HEK293T (cell line): ENCODE measurements at places on chromosomes 13 and 19.

GRCh38 chr13:106140476-106140875 is 395.0 kb downstream of the EFNB2 start:
- no peak for DNase-seq

GRCh38 chr13:105147461-105147860 is 1388.0 kb downstream of the EFNB2 start:
- no peak for DNase-seq

DNA sequence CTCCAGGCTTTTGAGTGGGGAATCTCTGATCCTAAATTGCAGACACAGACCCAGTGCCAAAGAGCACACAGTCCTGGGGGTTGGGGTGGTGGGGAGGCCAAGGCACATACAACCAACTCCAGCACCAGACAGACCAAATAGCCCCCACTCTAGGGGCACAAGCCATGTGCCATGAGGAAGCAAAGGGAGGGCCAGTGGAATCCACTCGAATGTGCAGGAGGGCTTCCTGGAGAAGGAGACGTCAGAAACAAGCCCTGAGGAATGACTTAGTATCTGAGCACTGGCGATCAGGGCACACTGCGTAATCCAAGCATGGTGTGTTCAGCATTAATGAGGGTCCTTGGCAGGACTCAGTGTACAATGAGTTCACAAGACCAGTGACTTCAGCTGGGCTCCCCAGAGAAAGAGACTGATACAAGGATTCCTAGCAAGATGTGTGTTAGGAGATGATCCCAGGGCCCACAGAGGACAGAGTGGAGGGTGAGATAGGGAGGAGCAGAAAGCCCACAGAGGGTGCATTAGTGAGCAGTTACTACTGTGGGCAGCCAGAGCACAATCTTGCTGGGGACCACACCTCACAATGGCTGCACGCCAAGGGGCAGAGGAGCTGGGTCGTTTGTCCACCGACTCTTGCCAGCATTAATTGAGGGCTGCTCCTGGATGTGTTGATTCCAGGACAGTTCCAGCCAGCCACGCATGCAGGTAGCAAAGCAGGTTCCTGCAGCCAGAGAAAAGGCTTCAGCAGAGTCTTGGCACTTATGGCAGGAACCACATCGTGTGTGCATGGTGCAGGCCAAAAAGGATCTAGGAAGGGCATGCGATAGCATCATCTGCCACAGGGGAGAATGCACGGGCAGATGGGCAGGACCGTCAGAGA is 152.6 kb upstream of the VSTM2B start:
- no peak for DNase-seq

DNA sequence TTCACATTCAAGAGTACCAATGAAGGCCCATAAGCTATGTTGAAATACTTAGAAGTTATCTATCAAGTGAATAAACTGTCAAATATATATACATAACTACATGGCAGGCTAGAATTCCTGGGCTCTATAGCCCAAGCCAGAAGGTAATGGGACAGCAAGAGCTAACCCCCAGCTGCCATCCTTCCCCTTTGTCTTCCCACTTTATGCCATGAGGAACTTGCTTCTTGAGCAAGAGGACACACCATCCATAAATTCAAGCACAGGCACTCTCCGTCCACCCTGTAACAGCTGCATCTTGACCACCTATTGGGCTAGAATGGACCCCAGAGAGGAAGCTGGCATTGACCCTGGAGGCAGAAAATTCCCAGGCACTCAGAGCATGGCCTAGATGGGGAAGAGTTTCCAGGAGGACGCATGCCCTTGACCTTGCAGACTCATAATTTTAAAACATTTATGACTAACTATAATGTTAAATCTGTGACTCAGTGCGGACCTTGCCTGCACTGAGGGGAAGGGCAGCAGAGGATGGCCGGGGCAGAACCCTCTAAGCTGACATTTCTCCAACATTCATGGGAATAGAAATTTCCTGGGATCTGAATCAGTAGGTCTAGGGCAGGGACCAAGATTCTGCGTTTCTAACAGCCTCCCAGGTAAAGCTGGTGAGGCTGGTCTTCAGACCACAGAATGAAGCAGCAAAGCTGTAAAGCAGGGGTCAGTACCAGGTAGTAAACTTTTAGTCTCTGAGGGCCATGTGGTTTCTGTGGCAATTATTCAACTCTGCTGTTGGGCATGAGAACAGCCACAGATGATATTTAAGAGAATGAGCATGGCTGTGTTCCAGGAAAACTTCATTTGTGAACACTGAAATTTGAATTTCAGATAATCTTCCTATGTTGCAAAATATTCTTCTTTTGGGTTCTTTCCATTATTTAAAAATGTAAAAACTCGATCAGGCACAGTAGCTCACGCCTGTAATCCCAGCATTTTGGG is 71.4 kb upstream of the CLDN10 start:
- no peak for DNase-seq

GRCh38 chr13:96519380-96519779 is 429.5 kb downstream of the HS6ST3 start:
- no peak for DNase-seq

DNA sequence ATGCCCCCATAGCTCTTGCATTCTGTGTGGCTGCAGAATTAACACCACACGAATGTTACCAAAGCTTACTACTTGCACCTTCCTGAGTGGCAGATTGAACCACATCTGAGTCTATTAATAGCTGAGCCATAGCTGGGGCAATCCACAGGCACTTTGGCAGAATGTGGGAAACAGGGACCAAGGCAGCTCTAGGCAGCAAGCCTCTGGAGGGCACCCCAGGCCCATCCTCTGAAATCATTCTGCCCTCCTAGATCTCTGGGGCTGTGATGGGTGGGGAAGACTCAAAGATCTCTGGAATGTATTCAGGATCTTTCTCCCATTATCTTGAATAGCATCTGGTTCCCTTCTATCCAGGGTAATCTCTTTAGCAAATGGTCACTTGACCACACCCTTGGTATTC is 139.3 kb downstream of the TNFRSF19 start:
- DNase-seq: no peak

DNA sequence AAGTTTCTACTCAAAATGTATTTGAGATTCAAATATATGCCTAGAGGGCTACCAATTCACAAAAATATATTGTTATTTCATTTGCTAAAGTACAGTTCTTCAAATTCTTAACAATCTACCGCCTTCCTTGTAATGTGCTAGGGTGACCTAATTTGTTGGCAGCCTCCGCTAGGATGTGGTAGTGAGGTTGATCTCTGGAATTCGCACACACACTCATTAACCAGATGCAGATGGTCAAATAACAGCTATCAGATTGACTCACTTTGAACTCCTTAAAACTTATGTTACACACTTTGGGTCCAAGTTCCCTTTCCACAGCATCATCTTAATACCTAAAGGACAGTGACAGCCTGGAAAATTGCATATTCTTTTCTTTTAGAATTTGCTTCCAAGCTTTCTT is 367.3 kb downstream of the DCT start:
- no peak for DNase-seq

DNA sequence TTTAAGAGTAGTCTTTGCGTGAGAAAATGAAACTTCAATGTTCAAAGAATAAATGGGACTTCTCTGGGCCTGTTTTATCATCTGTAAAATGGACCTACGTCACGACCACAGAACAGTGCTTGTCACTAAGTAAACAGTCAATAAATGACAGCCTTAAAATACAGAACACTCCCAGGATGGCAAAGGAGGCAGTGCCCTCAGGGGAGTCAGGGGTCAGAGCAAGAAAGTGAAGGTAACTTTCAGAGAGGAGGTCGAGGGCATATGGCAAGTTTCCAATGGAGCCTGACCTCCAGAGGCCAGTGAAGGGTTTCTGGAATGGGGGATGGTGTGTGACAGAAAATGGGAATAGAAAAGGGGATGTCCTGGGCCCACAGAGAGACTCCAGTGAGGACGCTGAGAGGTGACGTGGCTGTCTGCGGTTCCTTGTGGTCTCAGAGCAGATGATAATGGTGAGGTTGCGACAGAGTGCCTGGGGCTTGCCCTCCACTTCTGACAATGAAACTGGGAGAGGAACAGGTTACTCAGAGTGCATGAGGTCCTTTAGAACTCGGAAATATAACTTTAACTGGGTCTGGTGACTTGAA is 91.8 kb downstream of the UBL3 start:
- DNase-seq: no peak

DNA sequence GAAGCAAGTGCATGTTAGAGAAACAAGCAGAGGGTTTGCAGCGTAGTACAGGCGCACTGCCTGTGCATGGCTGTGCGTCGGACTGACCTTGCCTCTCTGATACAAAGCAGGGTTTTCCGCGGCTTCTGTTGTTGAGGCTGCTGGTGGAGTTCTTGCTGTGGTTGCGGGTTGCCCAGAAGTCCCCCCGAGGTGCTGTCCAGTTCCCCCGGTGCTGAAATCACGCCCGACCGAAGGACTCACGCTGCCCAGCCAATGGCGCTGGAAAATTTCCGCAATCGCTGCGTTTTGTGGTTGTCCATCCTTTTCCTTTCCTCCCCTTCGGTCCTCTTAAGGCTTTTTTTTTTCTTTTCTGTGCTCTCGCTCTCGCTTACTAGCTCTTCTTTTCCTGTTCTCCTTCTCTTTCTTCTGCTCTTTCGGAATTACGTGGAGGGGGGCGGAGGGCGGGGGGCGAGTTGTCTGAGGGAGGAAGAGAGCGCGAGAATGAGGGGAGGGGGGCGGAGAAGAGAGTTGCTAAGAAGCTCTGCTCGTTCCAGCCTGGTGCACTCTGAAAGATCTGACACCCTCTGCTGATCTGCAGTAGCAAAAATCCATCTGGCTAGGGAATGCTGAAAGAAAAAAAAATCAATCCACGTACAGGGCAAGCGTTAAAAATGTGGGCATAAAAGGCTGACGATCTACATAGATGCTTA is at the start of gene SLITRK1:
SLITRK1 (minus strand) TSS at position 558 of the 689 bp plus-strand sequence. CDS start 967 bp downstream, outside the sequence.
- DNase-seq: peak; percentile 89

DNA sequence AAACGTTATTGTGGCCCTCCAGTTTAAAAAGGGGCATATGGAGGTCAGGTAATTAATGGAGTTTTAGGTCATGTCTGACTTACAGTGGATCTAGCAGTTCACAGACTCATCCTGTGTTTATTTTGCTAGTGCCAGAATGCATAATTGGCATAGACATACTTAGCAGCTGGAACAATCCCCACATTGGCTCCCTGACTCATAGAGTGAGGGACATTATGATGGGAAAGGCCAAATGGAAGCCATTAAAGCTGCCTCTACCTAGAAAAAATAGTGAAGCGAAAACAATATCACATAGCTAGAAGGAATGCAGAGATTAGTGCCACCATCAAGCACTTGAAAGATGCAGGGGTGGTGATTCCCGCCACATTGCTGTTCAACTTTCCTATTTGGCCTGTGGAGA is 610.7 kb downstream of the SLITRK5 start:
- DNase-seq: no peak

GRCh38 chr19:33187183-33187540 is 7.0 kb upstream of the LRP3 start:
- no peak for DNase-seq

DNA sequence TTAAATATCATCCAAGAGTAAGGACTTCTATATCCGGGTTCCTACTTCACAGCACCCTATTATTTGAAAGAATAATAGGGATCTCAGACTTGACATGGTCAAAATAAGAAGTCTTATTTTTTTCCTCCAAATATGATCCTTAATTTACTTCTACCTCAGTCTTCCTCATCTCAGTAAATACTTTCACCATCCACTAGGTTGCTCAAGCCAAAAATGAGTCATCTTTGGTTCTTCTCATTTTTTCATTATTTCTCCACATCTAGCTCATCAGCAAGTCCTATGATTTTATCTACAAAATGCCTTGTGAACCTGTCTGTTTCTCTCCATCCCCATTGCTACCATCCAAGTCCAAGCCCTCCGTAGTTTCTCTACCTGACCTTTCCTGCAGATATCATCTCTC is 121.9 kb upstream of the GJB6 start:
- no peak for DNase-seq

- no peak for DNase-seq
Observed at GRCh38 chr13:64020126-64020525, 2604.5 kb upstream of the PCDH20 start.

DNA sequence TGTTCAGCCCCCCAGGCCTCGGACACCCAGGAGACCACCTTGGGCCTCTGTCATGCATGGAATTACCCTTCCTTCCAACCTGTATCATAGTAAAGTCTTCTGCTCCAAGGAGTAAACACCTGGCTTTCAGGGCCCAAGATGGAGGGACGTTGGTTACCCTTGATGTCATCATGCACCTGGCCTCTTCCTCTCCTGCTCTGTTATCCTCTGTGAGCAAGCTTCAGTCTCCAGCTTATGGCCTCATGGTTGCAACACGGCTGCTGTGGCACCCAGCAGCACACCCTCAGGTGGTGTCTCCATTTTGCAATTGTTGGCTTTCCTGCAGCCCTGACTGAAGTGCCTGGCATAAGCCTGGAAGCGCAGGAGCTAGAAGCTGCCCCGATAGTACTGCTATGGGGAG is 4.0 kb upstream of the OVOL3 start:
- no peak for DNase-seq

- DNase-seq: no peak
Observed at GRCh38 chr13:112967686-112968379, 1.2 kb upstream of the MCF2L start.

DNA sequence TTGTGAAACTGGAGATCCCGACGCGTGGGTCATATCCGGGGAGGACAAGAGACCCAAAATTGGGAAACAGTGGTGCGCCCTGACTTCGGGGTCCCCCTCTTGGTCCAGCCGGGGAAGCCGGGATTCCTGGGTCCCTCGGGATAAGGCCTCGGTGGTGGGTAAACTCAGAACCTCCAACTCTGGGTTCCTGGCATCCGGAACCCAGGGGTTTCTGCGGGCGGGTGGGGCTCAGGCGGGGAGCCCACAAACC is 688 bp downstream of the ZFP36 start:
- DNase-seq: no peak

GRCh38 chr13:98909016-98909415 is 68.8 kb downstream of the DOCK9 start:
- DNase-seq: no peak

DNA sequence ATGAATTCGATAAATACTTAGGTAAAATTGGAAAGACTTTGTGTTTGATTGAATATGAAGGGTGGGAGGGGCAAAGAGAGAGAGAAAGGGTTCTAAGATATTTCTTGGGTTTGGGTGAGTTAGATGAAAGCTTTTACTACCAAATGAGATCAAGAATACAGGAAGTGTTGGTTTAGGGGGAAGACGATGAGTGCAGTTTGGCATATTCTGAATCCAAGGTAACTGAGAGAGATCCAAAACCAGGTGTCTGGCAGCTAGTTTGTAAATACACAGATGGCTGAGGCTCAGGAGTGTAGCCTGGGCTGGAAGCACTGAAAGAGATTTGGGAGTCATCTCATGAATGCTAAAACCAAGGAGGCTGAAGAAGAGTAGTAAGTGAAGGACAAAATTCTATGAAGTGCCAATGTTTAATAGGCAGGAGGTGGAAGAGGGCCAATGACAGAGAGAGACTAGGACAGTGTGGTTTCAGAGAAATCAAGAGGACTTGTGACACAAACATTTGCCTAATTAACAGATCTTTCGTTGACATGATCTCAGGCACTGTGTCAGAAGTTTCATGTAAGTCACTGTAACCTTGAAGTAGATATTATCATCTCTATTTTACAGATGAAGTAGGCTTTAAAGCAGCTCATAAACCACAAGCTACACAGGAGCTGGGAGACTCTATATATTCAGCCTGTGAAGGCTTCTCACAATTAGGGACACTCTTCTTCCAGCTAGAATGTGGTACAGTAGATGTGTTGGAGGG is 70.2 kb upstream of the ZDHHC20 start:
- DNase-seq: no peak
